ENCODE measurements at places on chromosomes 1 and 21. TPM values are rescaled to one million over a fixed set of nuclear protein-coding genes. Genes with fewer than 3 reads are reported as not detected.

DNA sequence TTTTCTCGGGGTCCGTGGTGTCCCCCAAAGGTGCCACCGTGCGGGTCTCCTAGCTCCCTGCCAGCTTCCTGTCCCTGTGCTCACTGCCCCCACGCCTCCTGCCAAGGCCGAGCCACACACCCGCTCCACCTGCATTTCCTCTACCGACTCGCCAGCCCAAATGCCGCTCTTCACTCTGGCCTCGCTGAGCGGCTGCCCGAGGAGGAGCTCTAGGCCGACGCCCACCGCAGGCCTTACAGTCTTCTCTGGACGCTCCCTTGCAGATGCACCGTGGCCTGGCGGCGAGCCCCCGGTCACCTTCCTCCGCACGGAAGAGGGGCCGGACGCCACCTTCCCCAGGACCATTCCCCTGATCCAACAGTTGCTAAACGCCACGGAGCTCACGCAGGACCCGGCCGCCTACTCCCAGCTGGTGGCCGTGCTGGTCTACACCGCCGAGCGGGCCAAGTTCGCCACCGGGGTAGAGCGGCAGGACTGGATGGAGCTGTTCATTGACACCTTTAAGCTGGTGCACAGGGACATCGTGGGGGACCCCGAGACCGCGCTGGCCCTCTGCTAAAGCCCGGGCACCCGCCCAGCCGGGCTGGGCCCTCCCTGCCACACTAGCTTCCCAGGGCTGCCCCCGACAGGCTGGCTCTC, 26.3 kb downstream of the FTCD start:
- no peak for DNase-seq

DNA sequence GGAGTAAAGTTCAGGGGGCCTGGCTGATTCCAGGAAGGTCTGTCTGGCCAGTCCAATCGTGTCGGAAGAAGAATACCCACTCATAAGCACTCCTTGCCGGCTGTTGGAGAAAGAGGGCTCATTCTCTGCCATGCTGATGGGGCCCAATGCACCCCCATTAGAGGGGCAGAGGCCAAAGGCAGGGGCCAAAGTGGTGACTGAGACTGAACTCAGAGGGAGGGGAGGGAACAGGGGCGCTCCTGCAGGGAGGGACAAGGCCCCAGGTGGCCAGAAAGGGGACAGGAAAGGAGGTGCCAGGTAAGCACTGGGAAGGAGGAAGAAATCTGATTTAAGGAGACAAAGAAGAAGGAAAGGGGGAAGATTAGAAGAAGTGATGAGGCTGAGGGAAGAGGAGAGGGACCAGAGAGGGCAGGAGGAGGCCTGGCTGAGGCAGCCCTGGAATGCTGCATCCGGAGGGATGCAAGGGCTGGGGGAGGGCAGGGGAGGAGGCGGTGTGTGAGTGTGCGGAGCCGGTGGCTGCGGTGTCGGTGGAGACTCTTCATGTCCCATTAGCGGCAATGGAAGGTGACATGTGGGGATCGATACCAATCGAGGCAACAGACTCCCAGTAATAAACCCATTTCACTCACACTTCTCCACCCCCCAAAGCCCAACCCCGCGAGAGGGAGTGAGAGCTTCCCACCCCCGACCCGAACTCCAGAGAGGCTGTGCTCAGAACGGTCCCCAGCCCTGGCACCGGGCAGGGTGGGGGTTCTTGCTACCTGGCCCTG, 12.0 kb upstream of the ETV3L start:
- DNase-seq, result no peak

DNA sequence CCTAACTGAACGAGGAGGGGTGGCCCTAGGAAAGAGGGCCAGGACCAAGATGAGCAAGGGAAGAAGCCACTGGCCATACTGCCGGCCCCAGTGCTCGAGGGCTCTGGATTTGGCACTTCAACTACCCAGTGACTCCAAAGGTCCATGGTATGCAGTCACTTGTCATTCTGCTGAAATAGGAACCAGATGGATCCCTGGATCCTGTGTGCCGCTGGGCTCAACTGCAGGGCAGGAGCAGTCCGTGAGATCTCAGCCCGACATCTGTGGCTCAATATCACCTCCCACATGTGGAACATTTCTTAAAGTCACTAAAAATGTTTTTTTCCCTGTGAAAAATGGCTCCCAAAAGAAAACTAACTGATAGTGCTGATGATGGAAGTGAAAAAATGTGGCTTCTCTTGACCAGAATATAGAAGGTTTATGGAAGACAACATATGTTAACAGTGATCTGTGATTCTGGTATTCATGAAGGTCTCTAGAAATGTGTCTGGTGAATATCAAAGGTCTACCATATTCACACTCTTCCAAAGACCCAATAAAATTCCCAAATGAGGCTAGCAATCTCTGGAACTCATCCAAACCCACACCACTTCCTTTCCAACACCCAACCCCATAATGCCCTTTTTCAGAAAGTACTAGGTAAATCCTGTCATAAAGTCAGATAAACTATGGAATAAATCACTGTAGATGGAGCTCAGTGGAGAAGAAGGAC, 24.1 kb downstream of the PAFAH2 start:
- no peak for DNase-seq

DNA sequence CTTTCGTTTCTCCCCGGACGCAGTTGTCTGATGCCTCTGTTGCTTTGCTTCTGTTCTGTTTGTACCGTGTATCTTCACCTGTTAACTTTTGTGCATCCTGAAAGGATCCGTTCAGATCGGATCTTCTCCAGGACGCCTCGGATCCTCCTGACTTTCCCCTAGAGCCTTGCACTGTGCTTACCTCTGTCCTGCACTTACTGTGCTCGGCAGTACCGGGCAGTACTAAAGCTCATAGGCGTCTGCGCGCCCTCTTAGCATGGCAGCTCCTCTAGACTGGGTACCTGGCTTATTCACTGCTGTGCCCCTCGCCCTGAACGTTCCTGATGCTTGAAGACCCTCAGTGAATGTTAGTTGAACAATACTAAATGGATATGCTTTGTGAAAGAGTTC, 934 bp downstream of the SCP2 start:
- no peak for DNase-seq

GRCh38 chr1:36238433-36238832, 14.2 kb downstream of the THRAP3 start:
- DNase-seq, result no peak

GRCh38 chr1:116877141-116877818, 32.4 kb upstream of the PTGFRN start:
- DNase-seq, result no peak

DNA sequence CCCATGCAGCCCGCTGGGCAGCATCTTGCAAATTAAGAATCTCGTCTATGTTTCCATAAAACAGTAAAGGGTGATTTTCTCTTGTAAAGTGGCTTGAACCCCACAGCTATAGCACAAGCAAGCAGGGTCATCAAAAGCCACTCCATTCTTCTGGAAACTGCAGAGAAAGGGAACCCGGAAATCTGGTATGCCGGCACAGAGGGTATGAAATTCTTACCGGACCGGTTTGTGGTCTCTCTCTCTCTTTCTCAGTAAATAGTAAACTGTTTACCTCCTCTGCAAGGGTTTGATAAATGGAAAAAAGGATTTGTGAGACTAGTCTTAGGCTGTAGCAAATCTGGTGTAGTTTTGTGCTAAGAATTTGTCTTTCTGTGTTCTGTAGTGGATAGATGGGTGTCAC, 2.7 kb upstream of the ADSS2 start:
- DNase-seq, result peak; percentile 4

DNA sequence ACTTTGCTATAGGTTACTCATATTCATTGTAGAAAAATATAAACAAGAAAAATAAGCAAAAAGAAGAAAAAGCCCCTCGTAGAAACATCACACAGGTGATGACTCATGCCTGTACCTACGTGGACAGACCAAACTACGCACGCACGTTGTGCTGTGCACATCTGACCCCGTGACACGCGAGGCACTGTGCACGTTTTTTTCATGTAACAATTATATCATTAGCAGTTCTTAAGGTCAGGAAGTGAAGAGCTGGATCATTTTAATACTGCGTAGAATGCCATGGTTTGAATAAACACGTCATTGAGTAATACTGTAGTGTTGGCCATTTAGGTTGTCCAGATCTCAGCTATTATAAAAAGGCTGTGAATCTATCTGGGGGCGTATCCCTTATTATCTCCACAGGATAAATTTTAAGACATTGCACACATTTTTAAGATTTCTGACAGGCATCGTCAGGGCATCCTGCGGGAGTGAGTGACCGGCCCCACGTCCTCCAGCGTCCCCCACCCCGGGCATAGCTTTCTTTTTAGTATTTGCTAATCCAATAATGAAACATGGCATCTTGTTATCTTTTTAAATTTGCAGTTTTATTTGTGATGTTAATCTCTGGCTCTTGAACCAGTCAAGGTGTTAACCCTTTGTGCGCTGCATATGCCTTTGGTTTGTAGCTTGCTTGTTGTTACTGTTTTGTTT, 23.4 kb upstream of the ADARB1 start:
- no peak for DNase-seq

- no peak for DNase-seq
These were observed 11.9 kb upstream of the CPLANE2 start for GRCh38 chr1:16248603-16249516.

- no peak for DNase-seq
These were observed at the start of gene PRRX1 for GRCh38 chr1:170664093-170664827. Gene PRRX1 (plus strand): TSS chr1:170664131. CDS start chr1:170664219, 88 bp downstream.

DNA sequence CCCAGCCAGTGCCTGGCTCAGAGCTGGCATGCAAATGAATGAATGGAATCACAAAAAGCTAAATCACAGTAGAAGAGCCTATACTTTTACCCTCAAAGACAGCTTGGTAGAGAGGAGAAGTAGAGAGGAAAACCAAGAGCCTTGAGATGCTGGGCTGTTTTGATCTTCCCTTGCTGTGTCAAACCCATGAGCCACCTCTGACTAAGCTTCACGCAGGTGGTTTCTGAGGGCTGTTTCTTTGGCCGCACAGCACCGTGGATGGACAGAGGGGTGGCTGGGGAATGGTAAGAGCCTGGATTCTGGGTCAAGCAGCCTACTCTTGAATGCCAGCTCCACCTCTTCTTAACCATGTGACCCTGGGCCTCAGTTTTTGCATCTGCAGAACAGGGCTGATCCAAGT, 18.6 kb downstream of the ABCG1 start:
- DNase-seq, result no peak

DNA sequence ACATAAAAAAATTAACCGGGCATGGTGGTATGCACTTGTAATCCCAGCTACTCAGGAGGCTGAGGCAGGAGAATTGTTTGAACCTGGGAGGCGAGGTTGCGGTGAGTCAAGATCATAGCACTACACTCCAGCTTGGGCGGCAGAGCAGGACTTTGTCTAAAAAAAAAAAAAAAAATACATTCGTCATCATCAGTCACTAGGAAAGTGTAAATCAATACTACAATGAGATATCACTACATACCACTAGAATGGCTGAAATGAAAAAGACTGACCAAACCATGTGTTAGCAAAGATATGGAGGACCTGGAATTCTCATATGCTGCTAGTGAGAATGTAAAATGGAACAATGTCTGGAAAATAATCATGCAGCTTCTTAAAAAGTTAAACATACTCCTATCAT, 9.3 kb downstream of the SPATA45 start:
- DNase-seq, result no peak

- DNase-seq, result peak; percentile 47
These were observed 492.2 kb upstream of the PKN2 start for GRCh38 chr1:88191917-88192316.

- DNase-seq, result no peak
These were observed 9.5 kb upstream of the EXOSC10 start for GRCh38 chr1:11109047-11109760.

Gene CHRM3
- total RNA-seq, result 0.07 TPM

Gene KISS1
- total RNA-seq, result not detected

Gene OR10K1
- total RNA-seq, result not detected

Gene COL6A2
- total RNA-seq, result not detected

Gene HSD3B1
- not detected for total RNA-seq

Gene CRNN
- not detected for total RNA-seq

Gene RGS8
- 20.5 TPM for total RNA-seq

Gene RASSF5
- 29.5 TPM for total RNA-seq

Gene GPR153
- total RNA-seq, result 3.4 TPM

Gene GJA5
- not detected for total RNA-seq

Gene MTOR
- 50.1 TPM for total RNA-seq
